Heart left ventricle (tissue), 16 donors: ENCODE measurements at places on chromosomes 1 and 21. TPM values are rescaled to one million over a fixed set of nuclear protein-coding genes. Genes with fewer than 3 reads are reported as not detected.

The TSACC gene
- total RNA-seq = not detected

The ITGB2 gene
- 10.7 TPM for total RNA-seq

The OR4F16 gene
- total RNA-seq = not detected

The RXFP4 gene
- not detected for total RNA-seq

The KRTAP11-1 gene
- total RNA-seq = not detected

The RAB3B gene
- not detected for total RNA-seq

The DNASE2B gene
- total RNA-seq = not detected

DNA sequence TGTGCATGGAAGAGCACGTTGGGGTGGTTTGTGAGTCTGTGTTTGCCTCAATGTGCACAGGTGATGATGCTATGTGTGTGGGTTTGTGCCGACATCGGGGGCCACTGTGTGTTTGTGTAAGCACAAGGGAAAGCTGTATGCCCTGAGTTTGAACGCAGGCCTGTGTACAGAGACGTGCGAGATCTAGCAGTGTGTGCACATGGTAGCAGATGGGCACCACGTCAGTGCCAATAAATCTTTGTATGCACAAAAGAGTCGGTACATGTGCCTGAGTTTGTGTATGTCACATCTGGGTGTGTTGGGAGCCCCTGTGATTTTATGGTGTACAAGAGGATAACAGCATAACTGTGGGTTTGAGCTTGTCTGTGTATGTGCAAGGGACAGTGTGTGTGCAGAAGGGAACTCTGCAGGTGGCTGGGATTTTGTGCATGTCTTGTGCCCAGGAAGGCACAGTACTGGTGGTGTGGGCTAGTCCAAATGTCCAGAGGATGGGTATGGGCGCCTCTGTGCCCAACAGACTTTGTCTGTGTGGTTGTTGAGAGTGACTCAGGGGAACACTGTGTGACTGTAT, 32.0 kb upstream of the WASF2 start:
- peaks cover 78% of the 10 kb centered on the region for H3K4me1 ChIP-seq
- no peak for DNase-seq
- no peaks in the 10 kb centered on the region for H3K27me3 ChIP-seq
- H3K27ac ChIP-seq = peak overlapping the region; percentile 74
- peak overlapping the region; percentile 6 for H3K4me3 ChIP-seq

- peaks cover 26% of the 10 kb centered on the region for H3K4me1 ChIP-seq
- H3K27ac ChIP-seq = peak overlapping the region; percentile 94
- H3K4me3 ChIP-seq = peak overlapping the region; percentile 94
- DNase-seq = no peak
Measured at GRCh38 chr1:226943156-226943555, 3.1 kb downstream of the COQ8A start.

GRCh38 chr1:55337801-55338447, 122.8 kb upstream of the USP24 start:
- H3K4me3 ChIP-seq = no peak overlapping the region
- no peak overlapping the region for H3K27ac ChIP-seq

DNA sequence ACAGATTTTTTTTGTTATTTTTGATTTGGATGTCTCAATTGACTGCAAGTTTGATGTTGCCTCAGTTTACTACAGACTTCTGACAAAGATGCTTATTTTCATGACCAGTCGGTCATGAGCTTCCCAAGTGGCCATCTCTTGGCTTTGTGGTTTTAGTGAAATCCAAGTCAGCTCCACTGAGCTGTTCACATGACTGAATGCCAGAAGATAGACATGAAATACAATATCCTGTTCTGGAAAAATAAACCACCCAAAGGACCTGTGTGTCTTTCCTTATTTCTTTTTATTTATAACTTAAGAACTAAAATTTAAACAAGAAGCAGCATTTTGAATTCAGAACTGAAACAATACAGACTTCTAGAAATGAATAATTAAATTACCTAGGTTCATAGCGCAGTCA, 89.3 kb downstream of the HMCN1 start:
- no peaks in the 10 kb centered on the region for H3K36me3 ChIP-seq
- no peaks in the 10 kb centered on the region for H3K4me1 ChIP-seq
- H3K27me3 ChIP-seq = no peaks in the 10 kb centered on the region
- no peak overlapping the region for H3K4me3 ChIP-seq
- no peak overlapping the region for H3K27ac ChIP-seq

DNA sequence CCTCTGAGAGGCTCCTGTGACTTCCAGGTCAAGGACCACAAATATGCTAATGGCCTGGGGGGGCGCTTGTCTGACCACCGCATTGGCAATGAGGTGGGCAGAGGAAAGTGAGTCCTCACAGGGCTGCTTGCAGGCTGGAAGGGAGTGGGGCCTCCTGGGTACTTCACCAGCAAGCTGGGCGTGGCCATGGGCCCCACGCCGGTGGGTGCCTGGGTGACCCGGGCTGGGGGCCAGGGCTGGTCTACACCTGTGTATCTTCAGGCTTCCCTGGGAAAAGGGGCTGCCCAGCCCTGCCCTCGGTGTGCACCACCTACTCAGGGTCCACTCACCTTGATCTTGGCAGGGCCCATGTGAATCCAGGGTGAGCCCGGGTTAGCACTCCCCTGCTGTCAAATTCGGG, 167.4 kb downstream of the PRDM16 start:
- no peak for DNase-seq
- H3K27me3 ChIP-seq = no peaks in the 10 kb centered on the region
- H3K27ac ChIP-seq = no peak overlapping the region

- no peaks in the 10 kb centered on the region for H3K36me3 ChIP-seq
- DNase-seq = no peak
- H3K27ac ChIP-seq = no peak overlapping the region
- H3K4me1 ChIP-seq = peaks cover 6% of the 10 kb centered on the region
Measured at GRCh38 chr1:46494910-46495309, 5.3 kb downstream of the DMBX1 start.

DNA sequence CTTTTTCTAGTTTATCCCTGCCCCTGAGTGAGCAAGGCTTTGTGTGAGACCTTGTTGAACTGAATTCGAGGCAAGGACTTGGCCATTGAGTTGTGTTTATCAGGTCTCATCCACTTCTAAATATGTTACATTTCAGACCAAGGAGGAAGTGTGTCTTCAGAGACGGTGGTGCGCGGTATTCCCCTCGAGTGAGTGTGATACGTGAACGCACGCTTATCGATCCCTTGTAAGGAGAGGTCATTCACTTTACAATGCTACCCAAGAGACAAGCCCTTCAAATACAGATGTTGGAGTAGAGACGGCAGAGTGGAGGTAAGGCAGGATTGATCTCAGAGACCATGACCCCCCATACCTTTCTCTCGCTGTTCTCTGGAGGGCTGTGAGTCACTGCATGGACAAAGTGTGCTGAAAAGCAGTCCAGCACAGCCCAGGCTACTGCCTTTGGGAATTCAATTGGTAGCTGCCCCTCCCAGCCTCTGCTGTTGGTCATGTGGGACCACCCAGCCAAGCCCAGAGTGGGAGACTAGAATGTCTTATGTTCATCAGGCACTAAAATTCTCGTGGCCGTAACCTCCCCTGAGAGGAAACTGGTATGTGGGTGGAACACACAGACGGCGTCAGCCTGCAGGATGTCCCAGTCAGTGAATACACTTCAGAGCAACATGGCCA, 16.3 kb upstream of the MTARC1 start:
- H3K4me3 ChIP-seq = no peak overlapping the region
- H3K4me1 ChIP-seq = peaks cover 5% of the 10 kb centered on the region
- H3K27me3 ChIP-seq = no peaks in the 10 kb centered on the region
- no peak for DNase-seq

DNA sequence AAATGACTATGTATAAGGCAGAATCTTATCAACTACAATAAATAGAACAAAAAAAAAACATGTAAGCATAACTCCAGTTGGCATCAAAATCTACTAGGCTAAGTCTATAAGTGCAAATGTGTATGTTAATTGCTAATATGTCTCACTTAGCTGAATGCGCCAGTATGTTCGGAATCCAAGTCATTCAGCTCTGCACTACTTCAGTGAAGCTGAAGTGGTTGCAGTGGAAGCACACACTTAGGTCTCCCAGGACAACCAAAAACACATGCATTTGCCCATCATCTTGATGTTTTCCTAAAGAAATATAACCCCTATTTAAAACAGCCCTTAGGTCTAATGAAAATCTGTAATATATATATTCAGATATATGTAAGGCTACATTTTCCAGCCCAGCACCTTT, 41.0 kb upstream of the RGS2 start:
- no peaks in the 10 kb centered on the region for H3K4me1 ChIP-seq
- no peak for DNase-seq
- H3K27me3 ChIP-seq = no peaks in the 10 kb centered on the region
- no peaks in the 10 kb centered on the region for H3K36me3 ChIP-seq

GRCh38 chr1:5408401-5408800, 583.8 kb downstream of the NPHP4 start:
- H3K27ac ChIP-seq = no peak overlapping the region
- peaks cover 14% of the 10 kb centered on the region for H3K27me3 ChIP-seq

DNA sequence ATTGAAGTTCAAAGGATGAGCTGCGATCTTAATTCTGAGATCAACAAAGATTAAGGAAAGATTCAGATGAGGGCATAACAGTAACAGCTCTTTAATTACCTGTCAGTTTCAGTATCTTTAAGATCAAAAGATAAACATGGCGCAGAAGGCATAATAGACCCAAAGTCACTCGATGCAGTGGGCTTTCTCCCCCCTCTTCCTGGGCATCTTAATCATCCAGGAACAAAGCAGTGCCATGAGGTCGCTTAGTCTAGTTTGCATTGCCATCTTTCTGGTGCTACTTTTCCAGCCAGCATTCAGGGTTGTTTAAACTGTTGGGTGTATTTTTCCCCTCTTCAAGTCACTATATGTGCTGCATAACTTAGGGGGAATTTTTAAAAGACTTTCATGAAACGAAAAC, 72.3 kb downstream of the HUNK start:
- no peak overlapping the region for H3K4me3 ChIP-seq
- no peak for DNase-seq
- no peaks in the 10 kb centered on the region for H3K4me1 ChIP-seq

GRCh38 chr21:43734131-43734927, 15.4 kb downstream of the PDXK start:
- H3K36me3 ChIP-seq = no peaks in the 10 kb centered on the region
- H3K27me3 ChIP-seq = no peaks in the 10 kb centered on the region
- DNase-seq = no peak
- H3K4me3 ChIP-seq = no peak overlapping the region
- no peak overlapping the region for H3K27ac ChIP-seq

- no peak for DNase-seq
- H3K4me1 ChIP-seq = no peaks in the 10 kb centered on the region
- H3K4me3 ChIP-seq = peak overlapping the region; percentile 39
Measured at GRCh38 chr1:198641501-198641900, 2.7 kb downstream of the PTPRC start.

GRCh38 chr1:208335371-208336136, 91.4 kb upstream of the PLXNA2 start:
- H3K36me3 ChIP-seq = no peaks in the 10 kb centered on the region
- no peak overlapping the region for H3K27ac ChIP-seq
- no peak overlapping the region for H3K4me3 ChIP-seq
- no peaks in the 10 kb centered on the region for H3K4me1 ChIP-seq
- H3K27me3 ChIP-seq = no peaks in the 10 kb centered on the region

DNA sequence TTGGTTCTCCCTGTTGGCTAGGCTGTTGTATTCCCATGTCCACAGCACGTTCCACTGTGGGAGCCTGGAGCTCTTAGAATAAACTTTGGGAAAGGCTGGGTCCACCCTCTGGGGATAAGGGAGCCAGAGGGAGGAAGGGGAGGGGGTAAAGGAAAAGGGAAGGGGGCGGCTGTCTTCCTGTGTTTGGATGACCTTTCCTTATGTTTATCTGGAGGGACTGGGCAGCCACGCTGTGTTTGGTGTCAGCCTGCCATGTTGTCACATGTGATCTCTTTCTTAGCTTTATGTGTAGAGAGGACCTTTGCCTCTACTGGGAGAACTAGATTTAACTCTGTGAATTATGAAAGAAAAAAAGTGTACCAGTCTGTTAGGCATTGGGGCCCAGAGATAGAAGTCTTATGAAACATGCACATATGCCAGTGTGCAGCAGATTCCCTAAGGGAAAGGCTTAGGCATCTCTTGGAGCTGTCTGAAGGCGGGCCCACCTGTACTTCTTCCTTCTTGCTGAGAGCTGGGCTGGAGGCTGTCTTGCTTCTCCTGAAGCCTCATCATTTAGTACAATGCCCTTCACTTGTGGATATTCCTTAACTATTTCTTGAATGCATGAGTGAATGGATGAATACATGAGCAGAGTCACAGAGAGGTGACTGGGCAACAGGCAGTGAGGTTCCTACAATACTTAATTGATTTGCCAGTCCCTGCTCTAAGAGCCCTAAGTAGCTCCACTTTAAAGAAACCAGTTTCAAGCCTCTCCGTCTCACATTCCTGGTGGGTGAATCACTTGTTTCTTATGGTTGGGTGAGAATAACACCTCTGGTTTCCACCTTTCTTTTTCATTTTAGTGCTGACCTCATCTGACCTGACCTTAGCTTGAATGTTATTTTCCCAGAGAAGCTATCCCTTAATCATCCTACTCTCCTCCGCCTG, 62.5 kb upstream of the ARHGAP29 start:
- H3K4me1 ChIP-seq = peaks cover 79% of the 10 kb centered on the region
- no peaks in the 10 kb centered on the region for H3K27me3 ChIP-seq
- peak; percentile 35 for DNase-seq

DNA sequence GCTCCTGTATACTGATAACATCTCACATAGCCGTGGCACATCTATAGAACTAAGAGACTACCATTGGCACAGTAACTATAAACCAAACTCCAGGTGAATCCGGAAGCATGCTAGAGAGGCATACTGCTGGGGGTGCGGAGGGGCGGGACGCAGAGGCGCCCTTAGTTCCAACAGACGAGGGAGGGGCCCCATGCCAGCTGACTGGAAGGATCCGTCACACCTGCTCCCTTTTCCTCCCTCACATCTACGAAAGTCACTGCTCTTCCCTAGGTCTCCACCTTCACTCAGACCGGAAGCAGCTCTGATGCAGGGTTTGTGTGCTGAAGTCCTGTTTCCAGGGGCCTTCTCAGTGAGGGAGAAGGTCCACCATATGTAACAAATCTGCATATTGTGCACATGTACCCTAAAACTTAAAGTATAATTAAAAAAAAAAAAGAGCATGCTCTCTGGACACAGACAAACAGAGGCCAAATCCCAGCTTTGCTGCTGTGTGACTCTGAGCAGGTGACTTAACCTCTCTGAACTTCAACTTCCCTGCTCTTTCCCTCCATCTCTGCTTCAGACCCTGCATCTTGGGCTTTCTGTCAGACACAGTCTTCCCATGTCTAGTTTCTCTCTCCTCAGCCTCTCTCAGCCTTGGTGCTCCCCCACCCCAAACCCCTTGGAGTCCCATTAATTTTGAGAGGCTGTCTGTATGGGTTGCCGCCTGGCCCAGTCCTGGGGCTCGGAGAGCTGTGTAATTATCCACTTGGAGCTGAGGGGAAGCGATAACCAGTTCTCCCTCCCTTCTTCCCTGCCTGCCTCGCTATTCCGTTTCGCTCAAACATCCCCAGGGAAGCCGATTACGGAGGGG, 7.8 kb upstream of the GJB5 start:
- no peak for DNase-seq
- H3K36me3 ChIP-seq = no peaks in the 10 kb centered on the region
- no peak overlapping the region for H3K4me3 ChIP-seq
- H3K4me1 ChIP-seq = no peaks in the 10 kb centered on the region

DNA sequence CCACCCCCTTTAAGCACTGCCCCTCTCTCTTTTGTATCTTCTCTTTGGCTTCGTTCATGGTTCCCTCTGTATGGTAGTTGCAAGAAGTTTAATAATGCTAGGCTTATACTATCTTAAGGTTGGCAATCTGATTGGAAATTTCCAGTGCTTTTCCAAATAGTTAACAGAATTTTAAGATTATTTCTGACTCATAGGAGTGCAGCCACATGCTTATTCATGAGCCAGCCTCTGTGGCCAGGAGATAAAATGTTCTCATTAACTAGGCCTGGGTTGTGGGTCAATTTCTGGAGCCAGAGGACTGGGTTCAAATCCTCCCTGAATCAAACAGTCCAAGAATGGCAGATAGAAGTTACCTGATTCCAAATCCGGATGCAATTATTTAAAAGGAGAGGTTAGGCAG, 103.1 kb downstream of the ATP6V1G3 start:
- H3K27ac ChIP-seq = no peak overlapping the region
- no peak overlapping the region for H3K4me3 ChIP-seq
- H3K36me3 ChIP-seq = no peaks in the 10 kb centered on the region
- H3K4me1 ChIP-seq = no peaks in the 10 kb centered on the region
